ENCODE measurements at places on chromosomes 3 and 15. TPM values are rescaled to one million over a fixed set of nuclear protein-coding genes. Genes with fewer than 3 reads are reported as not detected.
A peak's percentile ranks its signal among the peaks of the same experiment; 100 is the strongest.

SLC6A1 gene
- not detected for total RNA-seq

AMT gene
- 32.5 TPM for total RNA-seq

DNA sequence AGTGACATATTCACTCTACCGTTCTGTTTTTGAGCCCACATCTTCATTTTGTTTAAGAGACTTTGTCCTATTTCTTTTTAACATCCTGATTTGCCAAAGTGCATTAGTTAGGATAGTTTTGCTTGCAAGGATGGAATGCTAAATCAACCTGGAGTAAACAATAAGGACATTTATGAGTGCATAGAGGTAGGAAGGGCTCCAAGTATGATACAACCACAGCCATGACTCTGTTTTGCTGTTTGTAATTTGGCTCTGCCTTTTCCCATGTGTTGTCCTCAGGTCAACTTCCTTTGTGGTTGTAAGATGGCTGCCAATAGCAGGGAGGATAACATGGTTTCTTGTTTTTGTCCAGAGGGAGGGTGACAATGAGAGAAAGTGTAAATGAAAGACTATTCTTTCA is 66.4 kb upstream of the GOLIM4 start:
- DNase-seq: no peak

- DNase-seq: no peak
These were observed 309.3 kb upstream of the UBE2E2 start for GRCh38 chr3:22893644-22894325.

DNA sequence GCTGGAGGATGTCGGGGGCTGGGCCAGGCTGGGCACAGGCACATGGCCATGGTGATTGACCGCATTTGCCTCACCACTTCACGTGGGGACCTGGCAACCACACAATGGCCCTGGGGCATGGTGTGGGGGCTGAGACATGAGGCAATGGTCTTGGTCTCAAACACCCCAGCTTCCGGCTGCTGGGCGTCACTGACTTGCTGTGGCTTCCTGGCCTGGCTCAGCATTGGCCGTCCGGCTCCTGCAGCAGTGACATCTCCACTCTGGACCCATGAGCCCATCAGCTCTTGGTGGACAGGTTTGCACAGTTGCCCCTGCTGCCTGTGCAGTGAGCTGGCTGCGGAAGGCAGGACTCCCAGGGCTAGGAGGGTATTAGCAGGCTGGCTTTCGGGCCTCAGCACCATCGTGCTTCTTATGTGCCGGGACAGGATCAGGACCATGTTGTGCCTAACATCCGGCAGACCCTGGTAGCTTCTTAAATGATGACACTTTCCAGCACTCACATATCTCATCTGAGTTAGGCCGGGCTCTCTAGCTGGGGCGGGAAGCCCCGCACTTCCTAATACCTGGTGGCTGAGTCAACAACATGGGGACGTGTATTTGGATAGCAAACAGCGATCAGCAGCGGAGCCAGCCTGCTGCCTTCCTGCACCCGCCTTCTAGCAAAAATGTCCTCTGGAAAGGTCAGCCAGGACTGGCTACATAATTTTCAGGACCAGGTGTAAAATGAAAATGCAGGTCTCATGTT is 34.1 kb downstream of the ZNF710 start:
- peak; percentile 81 for DNase-seq

DNA sequence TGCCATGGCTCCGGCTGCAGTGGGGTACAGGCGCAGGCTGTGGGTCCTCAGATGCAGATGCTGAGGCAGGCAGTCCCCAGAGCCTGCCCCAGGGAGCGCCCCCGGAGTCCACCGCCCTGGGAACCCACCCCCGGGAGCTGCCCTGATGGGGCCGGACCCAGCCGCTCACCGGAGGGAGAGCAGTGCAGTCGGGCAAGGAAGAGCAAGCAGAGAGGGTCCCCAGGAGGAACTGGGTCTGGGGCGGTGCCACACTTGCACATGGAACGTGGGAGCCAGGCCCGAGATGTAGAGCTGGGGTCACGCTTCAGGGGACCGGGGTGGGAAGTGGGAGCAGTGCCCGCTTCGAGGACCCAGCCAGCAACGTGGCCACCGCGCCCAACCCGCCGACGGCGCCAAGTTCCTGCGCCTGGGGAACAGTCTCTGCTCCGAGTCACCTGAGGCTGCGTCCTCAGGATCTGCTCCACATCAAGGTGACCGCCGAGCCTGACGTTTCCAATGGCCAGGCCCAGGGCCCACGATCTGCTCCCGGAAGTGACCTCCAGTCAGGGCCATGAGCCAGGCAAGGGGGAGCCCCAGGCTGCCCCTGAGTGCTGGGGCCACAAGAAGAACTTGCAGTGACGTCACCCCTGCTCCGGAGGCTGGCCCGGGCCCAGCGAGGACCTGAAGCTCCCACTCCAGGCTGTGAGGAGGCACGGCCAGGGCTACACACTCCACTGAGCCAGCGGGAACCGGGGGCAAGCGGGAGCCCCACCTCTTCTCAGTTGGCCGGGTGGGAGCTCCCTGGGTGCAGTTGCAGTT is 27.0 kb upstream of the TFG start:
- DNase-seq: no peak

- DNase-seq: no peak
These were observed 390.6 kb upstream of the WNT5A start for GRCh38 chr3:55877703-55878102.

All from HepG2 (cell line).